Stimulated activated CD8-positive, alpha-beta memory T cell treated with anti-CD3 and anti-CD28 coated beads, Interleukin-2, amount 100 ng/mL, for 48 hours (primary cell): ENCODE measurements at places on chromosomes 6 and 20.

DNA sequence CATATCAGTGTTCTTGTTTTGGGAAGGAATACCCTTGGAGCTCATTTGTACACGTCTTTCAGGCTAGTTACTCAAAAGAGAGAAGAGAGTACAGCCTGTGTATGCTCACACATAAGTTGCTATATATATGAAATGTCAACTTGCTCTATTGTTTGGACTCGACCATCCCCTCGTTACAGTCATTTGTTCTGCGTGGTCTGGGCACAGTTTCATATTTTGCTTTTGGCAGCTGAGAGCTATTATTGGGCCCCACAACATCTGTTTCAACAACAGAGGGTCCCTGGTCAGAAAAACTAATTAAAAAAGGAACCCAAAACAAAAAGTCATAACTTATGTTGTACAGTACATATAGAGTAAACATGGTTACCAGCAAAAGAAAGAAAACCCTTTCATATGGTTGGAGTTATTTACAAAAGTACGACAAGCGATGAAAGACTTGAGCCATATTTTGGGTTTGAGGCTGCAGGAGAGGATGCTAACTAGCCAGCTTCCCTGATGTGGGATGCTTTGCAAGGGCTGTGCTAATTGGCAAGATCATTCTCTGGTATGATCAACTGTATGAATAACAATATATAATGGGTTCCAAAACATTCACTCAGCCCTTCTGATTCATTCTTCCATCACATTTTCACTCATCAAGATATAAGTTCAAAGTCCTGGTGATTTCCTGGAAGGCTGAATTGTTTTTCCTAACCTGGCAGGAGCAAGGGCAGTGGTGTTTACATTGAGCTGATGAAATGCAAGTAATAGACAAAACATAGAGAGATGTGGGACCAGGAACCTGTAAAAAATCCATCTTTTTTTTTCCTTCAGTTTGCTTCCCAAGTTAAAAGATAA is 137.9 kb downstream of the RPS12 start:
- no peak for DNase-seq

DNA sequence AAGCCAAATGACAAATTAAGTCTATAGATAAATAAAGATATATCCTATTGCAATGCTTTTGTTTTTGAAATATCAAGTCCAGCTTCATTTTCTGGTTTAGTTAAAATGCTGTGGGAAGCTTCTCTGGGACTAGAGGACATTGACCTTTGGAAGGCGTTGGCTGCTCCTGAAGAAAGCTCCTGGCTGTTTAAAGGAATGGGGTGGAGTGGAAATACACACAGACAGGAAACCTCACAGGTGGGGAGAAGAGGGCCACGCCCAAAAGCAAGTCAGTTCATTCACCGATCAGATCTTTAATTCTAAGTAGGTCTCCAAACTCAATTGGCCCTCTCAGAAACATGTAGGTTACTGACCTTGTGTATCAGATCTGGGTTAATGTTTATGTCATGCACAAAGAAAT is 59.6 kb downstream of the SPTLC3 start:
- DNase-seq: no peak

DNA sequence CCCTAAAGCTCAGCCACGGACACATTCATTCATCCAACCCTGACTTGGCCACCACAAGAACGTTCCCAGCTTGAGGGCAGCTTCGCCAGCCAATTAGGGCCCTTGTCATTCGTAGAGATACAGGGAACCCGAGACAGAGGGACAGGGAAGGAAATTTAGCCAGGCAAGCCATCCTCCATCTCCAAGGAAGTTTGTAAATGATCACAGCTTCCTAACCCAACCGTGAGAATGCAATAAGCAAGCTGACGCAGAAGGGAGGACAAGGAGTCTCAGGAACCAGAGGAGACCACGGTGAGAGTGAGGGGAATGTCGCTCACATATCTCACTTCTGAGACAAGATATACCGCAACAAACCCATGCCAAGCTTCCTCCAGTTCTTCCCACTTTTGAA is 1.4 kb downstream of the TRAM2 start:
- DNase-seq: no peak

- DNase-seq: no peak
These were observed 50.4 kb upstream of the TAB2 start for GRCh38 chr6:149267072-149267471.

DNA sequence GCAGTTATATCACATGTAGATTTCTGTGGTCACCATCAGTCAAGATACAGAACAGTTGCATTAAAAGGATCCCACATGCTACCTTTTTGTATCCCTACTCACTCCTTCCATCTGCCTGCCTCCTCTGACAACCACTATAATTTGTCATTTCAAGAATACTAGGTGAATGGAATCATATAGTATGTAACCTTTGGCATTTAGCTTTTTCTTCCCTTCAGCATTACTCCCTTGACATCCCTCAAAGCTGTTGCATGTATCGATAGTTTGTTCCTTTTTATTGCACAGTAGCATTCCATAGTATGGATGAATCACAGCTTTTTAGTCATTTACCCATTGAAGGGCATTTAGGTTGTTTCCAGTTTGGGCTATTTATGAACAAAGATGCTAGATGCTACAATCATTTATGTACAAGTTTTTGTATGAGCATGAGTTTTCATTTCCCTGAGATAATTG is 26.1 kb downstream of the NCOA7 start:
- DNase-seq: no peak

DNA sequence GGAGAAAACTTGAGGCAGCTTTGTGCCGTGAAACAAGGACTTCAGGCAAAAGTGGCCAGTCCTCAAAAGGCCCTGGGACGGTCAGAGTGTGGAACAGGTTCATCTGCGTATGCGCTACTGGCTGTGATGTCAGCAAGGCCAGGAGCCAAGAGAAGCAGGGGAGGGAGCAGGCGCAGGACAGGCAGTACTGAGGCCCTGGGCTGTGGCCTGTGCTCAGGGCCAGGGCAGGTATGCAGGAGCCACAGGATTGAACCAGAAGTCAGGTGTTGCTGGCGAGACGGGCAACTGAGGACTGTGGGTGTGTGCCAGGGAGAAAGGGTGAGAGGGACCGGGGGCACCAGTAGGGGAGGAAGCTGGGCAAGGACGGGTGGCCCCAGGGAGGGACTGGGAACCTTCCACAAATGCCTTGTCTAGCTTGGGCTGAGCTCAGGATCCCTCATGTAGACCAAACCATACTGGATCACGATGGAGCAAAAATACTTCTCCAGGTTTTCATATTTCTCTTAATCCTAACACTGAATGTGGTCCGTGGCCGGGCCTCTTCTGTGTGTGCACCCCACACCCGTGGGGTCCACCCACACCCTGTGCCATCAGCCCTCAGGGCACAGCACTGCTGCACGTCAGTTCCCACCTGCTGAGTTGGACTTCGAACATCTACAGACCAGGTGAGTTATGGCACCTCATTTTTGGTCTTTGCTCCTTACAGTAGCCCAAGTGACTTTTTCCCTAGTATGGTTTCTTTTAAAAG is 46.9 kb downstream of the GINS1 start:
- DNase-seq: no peak

DNA sequence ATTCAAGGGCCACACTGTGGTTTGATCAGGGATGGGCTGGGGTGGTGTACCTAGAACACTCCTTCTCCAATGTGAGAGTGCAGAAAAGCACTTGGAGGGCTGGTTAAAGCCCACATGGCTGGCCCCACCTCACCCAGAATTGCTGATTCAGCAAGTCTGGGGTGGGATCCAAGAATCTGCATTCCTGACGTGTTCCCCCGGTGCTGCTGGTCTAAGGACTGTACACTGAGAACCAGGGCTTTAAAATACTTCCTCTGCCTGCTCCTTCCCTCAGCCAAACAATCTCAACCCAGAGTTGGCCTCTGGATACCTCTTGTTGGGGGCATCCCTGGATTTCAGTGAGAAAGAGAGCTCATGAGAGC is 13.4 kb upstream of the OCSTAMP start:
- no peak for DNase-seq

GRCh38 chr20:9515214-9515585 is 810 bp downstream of the LAMP5 start:
- no peak for DNase-seq

DNA sequence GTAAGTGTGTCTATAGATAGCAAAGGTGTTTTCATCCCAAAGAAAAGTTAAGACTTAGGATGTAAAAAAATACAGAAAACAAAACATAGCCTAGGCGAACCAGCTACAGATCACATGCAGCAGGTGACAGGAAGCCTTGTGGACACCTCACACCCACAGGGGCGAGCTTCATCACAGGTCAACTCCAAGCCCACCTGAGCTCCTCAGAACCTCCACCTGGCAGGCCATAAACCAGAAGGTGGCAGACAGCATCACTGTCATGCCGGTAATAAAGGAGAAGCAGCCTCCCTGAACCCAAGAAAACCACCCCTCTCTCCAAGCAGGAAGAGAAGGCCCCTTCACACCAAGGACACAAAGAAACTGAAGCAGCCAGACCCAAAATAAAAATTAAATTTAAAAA is 1.0 kb downstream of the RALGAPA2 start:
- DNase-seq: no peak

DNA sequence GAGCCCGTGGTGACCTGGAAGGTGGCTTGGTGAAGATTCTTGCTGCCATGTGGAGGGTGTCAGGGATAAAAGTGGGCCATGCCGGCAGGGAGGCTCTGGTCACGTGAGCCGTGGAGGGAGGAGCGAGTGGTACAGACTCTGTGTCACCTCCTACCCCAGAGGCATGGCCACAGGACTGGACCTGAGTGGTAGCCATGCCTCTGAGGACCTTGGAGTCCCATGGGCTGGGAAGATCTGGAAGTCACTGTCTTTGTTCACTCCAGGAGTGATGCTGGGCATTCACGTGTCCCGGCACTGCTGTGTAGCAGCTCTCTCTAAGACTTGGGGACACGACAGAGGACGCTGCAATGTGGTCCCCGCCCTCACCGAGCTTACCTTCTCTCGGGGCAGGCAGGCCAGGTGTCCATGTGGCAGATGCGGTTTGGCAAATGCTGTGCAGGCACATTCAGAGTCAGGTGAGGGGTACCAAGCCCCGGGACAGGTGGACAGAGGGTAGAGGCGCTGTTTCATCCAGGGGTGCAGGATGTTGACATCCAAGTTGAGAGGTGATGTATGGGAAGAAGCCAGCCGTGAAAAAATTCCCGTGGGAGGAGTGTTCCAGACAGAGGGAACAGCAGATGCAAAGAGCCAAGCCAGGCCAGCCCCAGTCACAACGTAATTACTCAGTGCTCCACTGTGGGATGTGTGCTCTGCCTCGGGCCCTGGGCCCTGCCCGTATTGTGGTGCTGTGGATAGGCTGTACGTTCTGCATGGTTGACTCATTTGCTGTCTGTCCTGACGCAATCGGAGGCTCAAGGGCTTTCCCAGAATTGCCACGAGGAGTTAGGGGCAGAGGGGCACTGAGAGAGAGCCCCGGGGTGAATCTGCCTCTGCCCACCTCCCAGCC is 307.8 kb downstream of the TAF4 start:
- DNase-seq: no peak

DNA sequence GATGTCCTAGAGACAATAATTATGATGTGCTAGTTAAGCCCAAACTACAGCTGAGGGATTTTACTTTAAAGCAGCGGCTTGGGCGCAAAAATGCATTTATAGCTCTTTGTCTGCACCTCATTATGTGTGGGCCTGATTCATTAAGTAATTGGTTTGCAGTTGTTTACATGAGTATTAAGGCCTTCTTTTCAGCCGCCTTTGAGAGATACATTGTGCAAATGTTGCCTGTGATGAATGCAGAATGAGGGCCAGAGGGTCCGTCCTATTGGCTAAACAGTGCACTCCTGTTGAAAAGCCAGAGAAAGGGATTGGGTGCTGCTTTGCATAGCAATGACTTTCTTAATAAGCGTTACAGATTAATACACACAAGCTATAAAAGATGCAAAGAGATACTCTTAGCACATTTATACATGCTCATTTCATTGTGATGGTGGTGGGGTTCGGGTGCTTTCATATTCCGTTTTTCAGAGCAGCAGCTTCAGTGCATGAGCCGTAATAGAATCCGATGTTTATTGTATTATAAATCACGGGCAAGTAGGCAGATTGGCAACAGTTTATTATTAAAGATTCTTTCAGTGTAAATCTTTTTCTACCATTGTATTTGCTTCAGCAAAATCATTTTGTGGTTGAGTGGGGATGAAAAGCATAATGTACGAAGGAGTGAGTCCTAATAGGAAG is 68.2 kb upstream of the XRN2 start:
- no peak for DNase-seq

DNA sequence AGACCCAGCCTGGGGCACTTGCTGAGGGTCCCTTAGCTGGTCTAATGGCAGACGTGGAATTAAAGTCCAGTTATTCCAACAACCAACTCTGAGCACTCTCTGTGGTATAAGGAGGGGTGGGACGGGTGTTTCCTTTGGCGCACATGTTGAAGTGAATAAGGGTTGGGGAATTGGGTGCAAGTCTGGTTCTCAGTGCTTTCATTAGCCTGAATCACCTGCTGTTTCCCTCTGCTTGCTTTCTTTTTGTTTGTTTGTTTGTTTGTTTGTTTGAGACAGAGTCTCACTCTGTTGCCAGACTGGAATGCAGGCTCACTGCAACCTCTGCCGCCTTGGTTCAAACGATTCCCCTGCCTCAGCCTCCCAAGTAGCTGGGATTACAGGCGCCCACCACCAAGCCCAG is 110.1 kb downstream of the TNFAIP3 start:
- no peak for DNase-seq

- no peak for DNase-seq
These were observed 48.7 kb downstream of the PDYN start for GRCh38 chr20:1945134-1945618.

GRCh38 chr20:59933296-59933848 is at the start of gene SYCP2:
Gene SYCP2, minus strand, starts transcription at chr20:59933637. Its CDS starts 11,224 bp downstream, at chr20:59922413.
- DNase-seq: peak; percentile 47

DNA sequence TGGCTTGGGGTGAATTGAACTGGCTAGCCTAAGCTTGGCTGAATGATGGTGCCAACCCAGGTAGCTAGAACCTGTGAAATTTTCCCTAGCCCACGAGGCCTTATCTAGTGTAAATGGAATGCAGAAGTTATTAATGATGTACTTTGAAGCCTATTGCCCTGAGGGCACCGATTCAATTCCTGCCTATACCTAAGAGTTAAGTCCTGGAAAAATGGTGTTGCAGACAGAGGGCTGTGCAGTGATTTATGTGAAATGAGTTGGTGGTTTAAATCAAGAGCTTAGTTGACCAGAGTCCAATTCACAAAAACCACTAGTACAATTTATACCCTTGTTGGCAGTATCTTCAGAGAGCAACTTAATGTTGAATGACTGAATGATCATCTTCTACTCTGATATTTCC is 373.8 kb upstream of the JAG1 start:
- no peak for DNase-seq
